ENCODE measurements at places on chromosomes 1 and 21.

- DNase-seq: no peak
These were observed 80.4 kb upstream of the ARHGAP29 start for GRCh38 chr1:94317790-94318188.

DNA sequence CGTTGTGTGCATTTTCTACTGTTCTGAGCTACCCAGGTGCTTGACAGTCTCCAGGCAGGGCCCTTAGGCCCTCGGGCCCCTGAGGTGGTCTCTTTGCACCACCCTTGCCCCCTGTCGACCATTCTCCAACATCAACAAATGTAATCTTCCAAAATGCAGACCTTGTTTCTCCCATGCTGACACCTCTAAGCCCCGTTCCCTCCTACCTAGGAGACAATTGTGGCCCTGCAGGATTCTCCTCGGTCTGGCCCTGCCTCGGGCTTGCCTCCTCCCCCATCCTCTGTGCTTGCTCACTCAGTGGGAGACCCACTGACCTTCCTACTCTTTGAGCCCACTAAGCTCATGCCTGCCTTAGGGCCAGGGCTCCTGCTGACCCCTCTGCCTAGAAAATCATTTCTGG, 104.2 kb upstream of the TARDBP start:
- DNase-seq: no peak

DNA sequence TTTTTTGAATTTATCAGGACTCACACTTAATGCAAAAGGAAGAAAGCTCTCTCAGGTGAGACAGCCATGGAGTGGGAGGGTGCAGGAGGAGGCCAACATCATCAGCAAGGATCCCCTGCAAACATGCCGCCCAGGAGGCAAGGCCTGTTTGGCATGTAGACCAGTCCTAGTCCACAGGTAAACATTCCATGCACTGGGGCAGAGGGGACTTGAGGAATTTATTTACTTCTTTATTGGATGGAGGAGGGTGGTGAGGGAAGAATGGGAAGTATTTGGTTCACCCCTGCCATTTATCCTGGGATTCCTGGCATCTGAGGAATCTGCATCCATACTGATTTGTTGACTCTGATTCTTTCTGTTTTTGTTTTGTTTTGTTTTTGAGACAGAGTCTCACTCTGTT, 1.5 kb upstream of the UQCRHL start:
- no peak for DNase-seq

DNA sequence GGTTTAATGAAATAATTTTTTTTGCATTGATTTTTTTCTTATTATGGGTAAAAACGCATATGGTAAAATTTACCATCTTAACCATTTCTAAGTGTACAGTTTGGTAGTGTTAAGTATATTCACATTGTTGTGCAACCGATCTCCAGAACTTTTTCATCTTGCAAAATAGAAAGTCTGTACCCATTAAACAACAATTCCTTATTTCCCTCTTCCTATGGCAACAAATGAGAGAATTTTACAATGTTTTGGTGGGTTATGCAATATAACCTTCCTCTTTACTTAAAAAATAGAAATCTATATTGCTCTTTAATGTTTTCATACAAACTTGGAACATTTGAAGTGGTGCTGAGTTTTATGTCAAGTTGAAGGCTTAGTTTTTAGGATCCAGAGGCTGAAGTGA, 26.6 kb downstream of the MAP3K7CL start:
- DNase-seq: no peak

DNA sequence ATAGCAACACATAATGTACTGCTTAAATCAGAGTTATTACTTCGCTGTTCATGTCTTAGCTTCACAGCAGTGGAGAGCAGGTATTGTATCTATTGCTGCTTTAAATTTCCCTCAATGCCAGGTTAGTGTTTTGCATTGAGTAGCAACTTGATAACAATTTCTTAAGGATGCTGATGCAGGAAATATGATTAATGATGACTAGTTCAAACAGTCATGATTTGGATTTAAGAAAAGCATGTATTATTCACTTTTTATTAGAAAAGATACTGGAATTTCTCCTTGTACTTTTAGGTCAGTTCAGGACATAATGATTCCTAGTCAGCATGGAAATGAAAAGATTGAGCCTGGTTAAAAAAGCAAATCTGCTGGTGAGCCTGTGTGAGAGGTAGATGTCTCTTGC, 67.2 kb upstream of the ARHGAP29 start:
- DNase-seq: no peak

DNA sequence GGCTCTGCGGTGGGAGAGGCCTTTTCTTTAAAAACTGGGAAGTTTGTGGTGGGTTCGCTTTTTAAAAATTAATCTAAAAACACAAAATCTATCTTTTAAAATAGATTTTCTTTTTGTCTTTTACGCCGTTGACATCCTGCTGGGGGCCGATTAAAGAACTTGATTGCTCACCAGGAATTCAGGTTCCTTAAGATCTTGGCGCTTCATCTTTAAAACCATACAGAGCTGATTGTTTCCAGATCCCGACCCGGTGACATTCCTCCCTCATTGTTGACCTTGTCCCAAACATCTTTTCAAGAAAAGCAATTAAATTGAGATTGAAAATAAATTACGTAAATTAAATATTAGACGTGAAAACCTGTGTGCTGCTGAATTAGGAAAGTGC, 546 bp upstream of the ZNF697 start:
- no peak for DNase-seq

DNA sequence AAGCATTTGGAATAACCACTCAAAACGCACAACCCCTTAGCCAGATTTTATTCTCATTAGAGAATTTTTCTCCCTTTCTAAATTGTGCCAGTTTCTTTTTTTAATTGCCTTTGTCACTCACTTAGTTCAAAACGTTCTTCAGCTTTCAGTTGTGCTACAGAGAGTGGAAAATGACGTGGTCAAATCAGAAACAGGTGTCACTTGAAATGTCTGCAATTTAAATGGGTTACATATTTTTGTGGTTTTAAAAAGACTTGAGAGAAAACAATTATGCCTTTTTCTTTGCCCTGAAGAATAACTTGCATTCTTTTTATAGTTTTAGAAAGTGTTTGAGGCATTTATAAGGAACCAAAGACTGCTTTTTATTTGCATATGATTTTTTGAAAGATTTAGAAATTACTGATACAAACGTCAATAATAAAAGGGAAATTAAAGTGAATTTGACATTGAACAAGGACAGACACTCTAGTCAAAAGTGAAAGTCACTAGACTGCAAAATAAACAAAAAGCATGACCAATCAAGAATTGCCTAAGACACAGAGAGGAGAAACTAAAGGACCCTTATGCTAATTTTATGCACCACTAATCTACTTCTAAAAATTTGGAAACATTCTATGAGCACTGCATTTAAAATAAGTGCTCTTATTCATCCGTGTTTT, 191.0 kb downstream of the TPR start:
- no peak for DNase-seq

DNA sequence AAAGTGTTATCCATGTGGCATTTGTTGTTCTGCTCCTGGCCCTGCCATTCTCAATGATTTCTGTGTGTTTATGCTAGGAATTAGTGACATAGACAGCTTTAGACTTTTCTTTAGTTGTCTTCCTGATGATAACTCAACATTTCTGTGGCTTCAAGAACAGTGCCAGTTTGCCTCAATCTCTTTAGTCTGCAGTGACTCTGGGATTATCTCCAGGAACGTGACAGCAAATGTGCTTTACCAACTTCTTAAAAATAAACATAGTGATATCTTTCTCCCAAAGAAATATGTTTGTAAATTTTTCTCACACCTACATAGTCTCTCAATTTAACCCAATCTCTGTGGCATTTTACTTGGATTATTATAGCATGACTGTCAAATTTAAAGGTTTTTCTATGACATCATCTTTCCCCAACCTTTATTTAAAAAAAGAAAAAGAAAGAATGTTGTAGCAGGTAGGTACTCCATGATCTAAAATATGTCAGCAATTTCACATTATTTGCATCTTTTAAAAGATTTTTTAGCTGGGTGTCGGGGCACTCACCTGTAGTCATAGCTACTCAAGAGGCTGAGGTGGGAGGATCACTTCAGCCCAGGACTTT, 24.6 kb downstream of the RNASEL start:
- no peak for DNase-seq

GRCh38 chr1:25573591-25573930, 30.2 kb downstream of the LDLRAP1 start:
- no peak for DNase-seq

DNA sequence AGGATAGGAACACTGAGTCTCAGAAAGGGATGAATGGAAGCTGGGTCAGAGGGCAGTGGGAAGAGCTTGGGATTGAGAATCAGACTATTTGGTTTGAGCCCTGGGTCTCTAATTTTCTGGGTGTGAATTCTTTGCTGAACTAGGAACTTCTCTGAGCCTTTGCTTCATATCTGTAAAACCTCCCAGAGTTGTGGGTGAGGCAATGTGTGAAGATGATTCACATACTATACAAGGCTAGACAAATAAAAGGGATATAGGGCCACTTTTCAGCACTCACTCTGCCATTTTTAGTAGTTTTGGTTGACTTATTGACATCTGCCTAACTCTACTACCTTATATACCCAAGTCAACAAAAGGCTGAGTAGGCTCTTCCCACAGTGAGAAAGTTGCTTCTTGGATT, 77.7 kb upstream of the JUN start:
- no peak for DNase-seq

DNA sequence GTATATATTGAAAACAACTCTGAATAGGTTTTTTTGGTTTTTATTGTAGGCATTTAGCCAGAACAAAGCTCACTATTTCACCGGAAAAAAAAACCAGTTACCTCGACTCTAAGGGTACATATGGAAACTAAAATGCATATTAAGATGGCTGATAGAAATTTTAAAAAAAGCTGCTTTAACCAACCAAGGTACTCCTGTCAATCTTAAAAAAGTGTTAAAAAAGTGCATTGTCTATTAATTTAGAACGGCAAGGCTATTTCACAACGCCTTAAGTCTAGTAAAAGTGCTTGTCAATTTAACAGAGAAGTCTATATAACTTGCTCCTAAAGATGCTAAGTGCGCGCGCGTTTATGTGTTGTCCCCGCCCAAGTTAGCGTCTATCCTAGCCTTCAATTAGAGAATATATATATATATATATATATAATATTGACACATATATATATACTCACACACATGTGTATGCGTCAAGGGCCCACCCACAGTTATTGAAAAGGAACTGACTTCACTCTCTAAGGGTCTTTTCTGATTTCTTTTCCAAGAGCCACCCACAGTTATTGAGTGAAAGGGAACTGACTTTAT, 934 bp downstream of the ASPM start:
- DNase-seq: no peak

DNA sequence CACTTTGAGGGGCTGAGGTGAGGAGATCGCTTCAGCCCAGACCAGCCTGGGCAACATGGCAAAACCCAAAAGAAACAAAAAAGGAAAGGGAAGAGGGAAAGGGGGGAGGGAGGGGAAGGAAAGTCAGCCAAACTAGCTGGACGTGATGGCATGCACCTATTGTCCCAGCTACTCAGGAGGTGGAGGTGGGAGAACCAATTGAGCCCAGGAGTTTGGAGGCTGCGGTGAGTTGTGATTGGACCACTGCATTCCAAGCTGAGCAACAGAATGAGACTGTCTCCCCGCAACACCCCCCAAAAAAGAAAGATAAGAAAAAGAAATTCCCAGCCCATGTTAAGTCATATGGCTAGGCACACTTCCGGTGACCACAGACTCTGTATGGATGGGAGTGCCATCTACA, 128.4 kb downstream of the PTPN14 start:
- no peak for DNase-seq

- no peak for DNase-seq
These were observed 380.7 kb downstream of the MATN1 start for GRCh38 chr1:30342535-30343141.

DNA sequence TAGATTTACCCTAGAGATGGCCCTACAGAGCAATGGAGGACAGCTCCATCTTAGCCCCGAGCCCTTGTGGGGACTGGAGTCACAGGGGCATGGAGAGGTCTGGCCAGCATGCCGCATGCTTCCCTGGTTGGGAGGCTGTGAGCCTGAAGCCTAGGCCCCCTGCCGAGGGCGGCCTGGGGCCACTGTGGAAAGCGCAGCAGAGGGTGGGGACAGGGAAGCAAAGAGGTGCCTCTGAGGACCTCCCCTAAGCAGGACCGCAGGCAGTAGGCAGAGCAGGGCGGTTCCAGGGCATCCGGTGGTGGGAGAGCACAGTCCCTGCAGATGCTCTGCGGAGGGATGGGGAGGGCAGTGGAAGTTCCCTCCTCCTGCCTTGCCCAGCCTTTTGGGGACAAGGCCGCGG, 26.5 kb upstream of the PEF1 start:
- no peak for DNase-seq

GRCh38 chr1:79355090-79355489, 348.6 kb upstream of the ADGRL4 start:
- no peak for DNase-seq

DNA sequence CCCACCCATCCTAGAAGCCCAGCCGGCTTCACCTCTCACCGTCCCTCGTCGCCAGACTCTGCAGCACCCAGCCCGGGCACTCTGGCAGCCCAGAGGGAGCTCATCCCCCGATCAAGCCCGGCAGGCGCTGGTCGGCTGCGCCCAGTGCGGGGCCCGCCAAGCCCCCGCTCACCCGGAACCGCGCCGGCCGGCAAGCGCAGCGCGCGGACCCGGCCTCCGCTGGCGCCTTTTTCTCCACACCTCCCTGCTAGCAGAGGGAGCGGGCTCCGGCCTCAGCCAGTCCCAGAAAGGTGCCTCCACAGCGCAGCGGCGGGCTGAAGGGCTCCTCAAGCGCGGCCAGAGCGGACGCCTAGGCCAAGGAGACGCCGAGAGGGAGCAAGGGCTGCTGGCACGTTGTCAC, 2023.3 kb downstream of the NCAM2 start:
- no peak for DNase-seq

GRCh38 chr1:27713869-27714513, 11.8 kb upstream of the FAM76A start:
- DNase-seq: no peak

DNA sequence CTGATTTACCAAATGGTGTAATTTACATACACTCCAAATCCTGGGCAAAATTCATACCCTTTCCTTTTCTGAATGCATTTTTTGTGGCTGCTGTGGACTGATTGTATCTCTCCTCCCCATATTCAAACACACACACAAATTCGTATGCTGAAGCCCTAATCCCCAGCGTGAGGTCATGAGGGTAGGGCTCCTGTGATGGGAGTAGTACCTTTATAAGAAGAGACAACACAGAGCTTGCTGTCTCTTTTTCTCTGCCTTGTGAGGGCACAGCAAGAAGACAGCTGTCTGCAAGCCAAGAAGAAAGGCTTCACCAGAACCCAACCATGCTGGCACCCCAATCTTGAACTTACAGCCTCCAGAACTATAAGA, 24.4 kb downstream of the DUSP10 start:
- no peak for DNase-seq

GRCh38 chr1:232966663-232967062, 16.3 kb downstream of the NTPCR start:
- DNase-seq: no peak

DNA sequence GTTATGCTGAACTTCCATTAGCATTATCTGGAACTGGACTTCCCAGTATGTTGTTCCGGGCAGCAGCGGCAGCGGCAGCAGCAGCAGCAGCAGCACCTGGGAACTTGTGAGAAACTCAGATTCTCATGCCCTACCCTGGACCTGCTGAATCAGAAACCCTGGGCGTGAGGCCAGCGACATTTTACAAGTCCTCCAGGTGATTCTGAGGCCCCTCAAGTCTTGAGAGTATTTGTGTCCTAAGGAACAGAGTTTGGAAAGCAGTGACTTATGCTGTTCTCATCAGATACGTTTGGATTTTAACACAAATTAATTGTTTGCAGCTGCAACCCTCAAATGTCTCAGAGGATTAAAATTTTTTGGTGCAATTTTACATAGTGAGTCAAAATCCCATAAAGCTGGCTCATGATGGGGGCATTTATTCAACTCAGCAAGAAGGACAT, 157.2 kb upstream of the KAZN start:
- DNase-seq: no peak

- no peak for DNase-seq
These were observed 115.6 kb downstream of the SIK1 start for GRCh38 chr21:43311301-43311817.
